HS-5 (cell line): ENCODE measurements at places on chromosomes 2 and 18.

DNA sequence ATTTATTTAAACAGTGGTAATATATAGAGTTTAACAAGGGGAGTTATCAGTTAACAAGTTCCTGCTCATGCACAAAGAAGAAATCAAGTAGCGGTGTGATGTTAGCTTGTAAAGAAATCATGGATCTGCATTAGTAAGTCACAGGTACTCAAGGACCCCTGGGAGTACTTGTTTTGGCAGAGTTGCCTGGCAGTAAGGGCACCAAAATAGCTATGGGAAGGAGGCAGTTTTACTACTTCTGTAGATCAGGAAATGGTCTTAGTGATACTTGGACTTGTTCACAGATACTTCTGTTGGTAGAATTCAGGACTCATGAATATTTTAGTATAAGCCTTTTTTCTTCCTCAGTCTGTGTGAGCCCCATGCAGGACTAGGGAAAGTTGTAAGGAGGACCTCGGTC lies 107.3 kb upstream of the IL1R2 start:
- DNase-seq = no peak

- no peak for DNase-seq
Measured at GRCh38 chr2:62140426-62141141, 55.3 kb upstream of the B3GNT2 start.

DNA sequence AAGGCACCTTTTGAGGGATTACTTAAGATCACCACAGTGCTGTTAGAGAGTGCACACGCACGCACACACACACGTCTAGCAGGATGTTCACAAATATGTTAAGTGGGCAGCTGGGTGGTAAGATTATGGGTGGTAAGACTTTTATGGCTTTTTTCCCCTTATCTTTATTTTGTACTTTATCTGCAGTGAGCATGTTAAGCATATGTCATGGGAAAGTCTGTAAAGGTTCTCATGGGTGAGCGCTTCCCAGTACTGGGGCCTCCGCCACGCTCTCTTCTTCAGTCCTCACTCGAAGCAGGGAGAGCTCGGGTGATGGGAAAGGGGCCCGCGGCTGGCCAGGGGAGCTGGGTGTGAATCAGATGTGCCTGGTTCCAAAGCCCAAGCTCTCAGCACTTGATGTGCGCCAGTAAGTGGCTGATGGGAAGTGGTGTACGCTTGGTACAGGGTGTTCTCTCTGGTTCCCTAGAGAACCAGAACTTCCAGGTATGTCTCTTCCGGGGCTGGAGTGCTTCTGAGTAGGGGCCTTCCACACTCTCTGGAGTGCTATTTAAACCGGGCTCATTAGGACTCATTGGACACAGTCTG lies 83.9 kb upstream of the YWHAQ start:
- DNase-seq = no peak

- DNase-seq = no peak
Measured at GRCh38 chr2:171109020-171109419, 51.7 kb downstream of the TLK1 start.

- no peak for DNase-seq
Measured at GRCh38 chr2:162072976-162073887, 783 bp downstream of the DPP4 start.

GRCh38 chr2:239051891-239052445 lies 204.1 kb downstream of the TWIST2 start:
- no peak for DNase-seq

DNA sequence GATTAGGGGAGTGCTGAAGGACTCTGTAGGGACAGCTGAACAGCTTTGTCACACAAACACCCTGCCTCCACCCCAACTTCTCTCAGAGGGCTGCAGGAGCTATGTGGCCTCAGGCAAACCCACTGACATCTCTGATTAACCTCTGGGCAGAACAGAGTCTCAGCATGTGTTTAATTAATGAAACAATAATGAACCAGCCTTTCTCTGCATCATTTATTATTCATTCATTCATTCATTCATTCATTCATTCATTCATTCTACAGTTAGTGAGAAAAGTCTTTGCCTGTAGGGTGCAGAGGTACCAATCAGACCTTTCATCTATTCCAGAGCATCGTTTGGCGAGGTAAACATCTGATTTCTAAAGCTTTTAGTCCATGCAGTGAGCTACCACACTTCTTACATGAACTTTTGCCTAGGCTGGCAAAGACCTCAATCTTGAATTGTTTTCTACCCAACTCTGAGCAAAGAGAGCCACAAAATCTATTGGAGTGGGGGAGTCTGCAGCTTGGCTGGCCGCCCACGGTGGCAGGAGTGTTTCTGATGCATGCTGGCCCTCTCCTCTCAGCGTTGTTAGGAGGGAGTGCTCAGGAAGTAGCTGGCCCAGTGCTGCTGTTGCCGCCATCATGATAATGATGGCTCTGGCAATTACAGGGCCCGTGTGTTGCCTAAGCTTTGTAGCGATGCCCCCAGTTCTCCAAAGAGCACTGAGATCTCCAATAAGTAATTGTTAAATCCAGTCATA lies 198.9 kb downstream of the SMAD7 start:
- DNase-seq = no peak

DNA sequence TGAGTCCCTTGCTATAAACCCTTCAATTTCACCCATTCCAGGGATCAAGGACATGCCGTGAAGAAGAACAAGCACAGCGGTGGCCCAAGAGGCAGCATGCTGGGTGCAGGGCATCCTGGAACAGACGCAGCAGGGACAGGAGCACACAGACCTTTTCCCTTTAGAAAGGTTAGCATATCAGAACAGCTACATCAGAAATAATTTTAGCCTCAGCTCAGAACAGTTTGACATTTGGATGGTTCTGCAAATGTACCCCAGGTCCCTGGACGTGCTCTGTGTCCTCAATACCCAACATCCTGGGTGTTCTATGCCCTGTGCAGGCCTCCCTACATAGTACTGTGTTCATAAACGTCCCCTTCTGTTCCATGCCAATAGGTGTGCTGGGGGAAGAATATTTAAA lies 80.4 kb downstream of the MYOM1 start:
- no peak for DNase-seq

DNA sequence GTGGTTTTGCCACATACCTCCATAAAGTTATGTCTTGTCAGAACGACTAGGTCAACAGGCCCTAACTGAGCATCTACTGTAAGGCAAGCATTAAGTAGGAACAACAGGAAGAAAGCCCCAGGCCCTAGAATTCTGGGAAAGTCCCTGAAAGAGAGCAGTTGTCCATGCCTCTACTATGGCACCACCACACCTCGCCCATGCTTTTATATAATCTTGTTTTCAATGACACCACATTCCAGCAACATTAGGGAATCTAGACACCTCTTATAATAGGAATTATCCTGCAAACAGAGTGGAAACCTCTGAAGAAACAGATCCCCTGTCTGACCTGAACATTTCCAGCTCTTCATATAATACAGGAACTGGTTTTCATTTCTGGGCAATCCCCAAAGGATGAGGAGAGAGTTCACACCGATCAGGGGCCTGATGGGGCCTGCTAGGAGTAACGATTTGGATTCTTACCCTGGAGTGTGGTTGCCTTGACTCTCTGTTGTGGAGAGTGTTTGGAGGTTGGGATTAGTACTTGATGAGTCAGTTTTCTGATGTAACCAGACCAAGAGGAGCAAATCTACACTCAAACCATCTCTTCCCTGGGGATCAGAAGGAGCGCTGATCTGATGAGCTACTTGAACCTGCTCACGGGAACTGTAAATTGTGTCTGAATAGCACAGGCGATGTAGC lies 31.9 kb upstream of the CEP68 start:
- DNase-seq = peak; percentile 39

GRCh38 chr2:189522435-189523151 lies 58.0 kb downstream of the SLC40A1 start:
- no peak for DNase-seq

DNA sequence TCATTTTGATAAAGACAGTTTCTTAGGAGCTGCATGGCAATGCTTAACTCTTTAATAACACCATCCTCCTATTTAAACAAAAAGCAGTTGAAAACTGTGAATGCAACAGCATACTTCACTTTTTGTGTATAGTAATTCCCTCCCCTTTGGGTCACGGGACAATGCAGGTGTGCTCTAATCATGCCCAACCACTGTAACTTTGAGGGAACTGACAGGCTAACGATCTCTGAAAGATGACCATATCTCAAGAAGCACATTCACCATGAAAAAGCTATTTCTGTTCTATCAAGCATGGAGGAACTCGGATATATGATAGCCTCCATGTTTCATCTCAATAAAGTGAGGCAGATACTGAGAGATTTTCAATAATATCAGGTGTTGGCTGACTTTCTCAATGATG lies 81.1 kb upstream of the CD226 start:
- DNase-seq = no peak

DNA sequence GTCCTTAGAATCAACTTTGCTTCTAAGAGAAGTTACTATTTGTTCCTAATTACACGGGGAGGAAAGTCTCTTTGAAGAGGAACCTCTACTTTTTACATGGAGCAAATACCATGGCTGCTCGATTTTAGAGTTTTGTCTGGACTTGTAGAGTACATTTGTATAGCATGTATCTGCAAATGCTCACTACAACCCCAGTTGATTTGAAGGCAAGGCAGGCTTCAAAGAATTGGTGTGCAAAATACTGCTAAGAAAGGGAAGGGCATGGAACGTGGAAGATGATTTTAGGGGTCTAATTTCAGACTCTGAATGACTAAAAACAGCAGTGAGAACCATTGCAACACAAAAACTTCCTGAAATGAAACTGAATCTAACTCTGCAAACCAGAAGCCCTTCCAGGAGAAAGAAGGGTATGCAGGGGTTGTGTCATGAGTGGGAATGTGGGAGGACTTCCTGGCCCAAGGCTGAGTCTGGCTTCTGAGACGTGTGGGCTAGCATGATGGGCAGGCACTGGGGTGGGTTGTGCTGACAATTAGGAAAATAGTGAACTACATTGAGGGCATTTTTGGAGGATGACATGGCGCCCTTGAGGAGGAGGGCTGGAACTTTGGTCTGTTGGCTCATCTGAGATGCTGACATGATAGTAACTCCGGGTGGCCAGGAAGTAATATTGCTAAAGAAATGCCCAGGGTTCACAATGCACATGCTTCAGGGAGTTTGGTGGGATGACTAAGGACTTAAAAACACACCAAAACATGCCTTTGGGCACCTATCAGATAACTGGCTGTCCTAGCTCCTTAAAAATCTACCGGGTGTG lies 18.9 kb upstream of the IL1R2 start:
- DNase-seq = peak; percentile 94

GRCh38 chr2:238793801-238794449 lies 54.0 kb upstream of the TWIST2 start:
- no peak for DNase-seq

GRCh38 chr18:35933982-35934381 lies 38.5 kb upstream of the RMP24 start:
- DNase-seq = peak; percentile 16

- peak; percentile 16 for DNase-seq
Measured at GRCh38 chr2:55616551-55617174, 759 bp downstream of the PPP4R3B start.

- no peak for DNase-seq
Measured at GRCh38 chr2:54553075-54553474, 96.9 kb downstream of the SPTBN1 start.

- no peak for DNase-seq
Measured at GRCh38 chr2:62089658-62090057, 106.3 kb upstream of the B3GNT2 start.
